SK-MEL-5 (cell line): ENCODE measurements at places on chromosomes 12 and 14.

DNA sequence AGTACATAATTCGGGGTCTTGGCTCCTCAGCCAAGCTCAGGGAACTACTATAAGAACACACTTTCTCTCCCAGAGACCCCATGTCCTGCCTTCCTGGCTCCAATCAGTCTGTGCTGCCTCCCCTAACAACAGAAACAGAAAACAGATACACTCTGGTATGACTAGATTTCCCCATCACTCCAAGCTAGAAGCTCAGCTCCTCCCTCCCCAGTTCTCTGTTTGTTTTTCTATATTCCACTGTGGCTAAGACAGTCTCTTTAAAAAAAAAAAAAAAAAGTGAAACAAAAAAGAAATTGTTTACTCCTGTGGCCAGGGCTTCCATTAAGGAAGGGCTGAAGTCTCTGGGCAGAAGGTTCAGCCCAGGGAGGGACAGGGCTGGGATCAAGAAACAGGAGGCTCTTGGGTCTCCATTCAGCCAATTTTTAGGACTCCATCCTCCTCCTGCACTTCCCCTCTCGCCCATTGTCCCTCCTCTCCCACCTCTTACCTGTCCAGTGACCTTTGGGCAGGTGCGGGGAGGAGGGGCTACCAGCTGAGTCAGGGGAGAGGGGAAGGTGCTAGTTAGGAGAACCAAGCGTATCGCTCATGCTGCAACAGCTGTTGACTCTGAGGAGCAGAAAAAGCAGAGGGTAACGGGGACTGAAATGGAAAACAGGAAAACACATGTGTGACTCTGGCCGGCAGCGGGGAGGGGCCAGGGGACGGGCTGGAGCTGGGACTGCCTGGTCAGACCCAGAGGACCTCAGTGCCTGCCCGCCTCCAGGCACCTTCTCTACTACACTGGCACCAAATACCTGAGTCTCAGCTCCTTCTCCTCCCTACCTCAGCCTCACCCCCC, 4.1 kb upstream of the SLC7A7 start:
- DNase-seq: peak; percentile 39

DNA sequence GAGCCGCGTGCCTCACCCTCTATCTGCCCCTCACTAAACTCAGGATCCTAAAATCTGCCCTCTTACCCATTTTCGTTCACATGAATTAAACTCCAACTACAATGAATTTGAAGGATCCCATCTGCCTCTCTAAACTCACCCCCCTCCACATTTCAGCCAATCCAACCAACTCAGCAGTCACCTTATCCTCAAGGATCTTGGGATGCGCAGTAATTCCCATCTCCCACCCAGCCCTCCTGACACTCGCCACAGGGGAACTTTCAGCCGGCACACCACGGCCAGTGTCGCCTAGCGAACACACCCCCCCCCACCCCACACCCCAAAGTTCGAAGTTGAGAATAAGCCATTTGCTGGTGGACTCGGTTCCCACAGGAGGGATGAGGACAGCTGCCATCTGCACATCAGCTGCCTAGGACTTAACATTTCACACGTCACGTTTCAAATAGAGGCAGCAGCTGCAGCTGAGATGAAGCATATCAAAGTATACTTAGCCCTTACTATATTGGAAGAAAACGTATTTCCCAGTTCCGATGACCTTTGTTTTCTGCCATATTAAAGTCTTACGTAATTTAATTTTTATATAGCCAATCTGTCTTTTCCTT, 8.7 kb upstream of the SELPLG start:
- no peak for DNase-seq

GRCh38 chr14:50762001-50762930, 68.7 kb downstream of the NIN start:
- no peak for DNase-seq

GRCh38 chr12:41724216-41724615, 420.5 kb downstream of the GXYLT1 start:
- peak; percentile 16 for DNase-seq

DNA sequence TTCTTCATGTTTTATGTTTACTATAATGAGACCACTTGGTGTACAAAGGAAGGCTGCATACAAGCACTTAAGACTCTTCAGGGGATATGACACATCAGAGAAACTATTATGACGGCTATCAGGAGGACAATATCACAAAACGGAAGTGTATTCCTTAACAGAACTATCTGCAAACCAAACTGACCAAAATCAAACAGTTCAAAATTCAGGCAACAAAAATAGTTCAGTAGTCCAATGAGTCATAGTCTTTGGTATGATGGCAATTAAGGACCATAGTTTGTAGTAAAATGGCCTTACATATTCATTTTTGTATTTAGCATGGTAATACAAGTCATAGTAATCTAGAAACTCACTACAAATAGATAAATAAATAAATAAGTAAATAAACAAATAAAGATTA, 1638.7 kb upstream of the SEL1L start:
- DNase-seq: no peak

DNA sequence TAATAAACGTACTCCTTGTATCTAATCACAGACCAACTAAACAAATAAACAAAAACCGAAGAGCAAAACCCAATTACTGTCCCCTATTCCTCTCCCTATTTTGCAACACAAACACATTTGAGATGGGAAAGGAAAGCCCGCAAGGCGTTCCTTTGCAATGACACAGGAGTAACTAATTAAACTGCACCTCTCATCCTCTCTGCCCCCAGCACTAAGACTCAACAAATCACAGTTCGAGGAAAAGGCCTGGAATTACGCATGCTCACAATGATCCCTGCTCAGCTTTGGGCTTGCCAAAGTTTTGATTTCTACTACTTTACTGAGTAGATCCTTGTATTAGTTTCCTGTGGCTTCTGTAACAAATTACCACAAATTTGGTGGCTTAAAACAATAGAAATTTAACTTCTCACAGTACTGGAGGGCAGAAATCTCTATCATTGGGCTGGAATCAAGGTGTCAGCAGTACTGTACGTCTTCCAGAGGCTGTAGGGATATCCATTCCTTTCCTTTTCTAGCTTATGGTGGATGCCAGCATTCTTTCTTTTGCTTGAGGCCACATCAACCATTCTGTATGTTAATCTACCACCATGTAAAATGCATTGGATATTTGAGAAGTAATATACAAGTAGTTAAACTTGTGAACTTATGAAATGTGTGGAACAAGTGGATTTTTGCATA, 123.0 kb downstream of the NAV3 start:
- DNase-seq: no peak

- no peak for DNase-seq
These were observed 46.7 kb downstream of the SLC4A8 start for GRCh38 chr12:51471111-51471864.
